ENCODE measurements at places on chromosomes 3 and 15.

DNA sequence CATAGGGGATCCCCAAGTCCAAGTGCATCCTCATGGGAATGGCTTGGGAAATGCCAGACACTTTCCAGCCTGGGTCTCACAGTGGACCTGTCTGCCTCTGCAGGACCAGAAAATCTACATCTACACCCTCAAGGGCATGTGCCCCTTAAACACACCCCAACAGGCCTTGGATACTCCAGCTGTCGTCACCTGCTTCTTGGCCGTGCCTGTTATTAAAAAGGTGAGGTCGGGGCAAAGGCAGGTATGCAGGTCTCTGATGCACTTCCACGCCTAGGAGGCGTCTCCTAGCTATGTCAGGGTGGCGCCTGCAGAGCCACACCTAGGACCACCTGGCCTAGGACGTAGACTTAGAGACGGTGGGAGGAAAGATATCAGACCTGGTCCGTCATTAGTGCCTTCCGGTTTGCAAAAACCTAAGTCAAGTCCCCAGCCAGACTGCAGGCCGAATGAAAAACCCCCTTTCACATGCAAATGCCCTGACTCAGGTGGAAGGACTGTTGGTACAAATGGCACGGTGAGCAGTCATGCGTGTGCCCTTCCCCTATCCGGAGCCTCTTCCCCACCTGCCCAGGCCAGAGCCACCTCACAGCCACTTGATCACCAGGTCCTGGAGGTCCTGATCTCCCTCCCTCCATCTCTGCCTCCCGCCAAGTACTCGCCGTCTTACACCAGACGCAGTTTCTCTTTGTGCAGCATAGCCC, 143.5 kb downstream of the LRRK1 start:
- no peak for DNase-seq

DNA sequence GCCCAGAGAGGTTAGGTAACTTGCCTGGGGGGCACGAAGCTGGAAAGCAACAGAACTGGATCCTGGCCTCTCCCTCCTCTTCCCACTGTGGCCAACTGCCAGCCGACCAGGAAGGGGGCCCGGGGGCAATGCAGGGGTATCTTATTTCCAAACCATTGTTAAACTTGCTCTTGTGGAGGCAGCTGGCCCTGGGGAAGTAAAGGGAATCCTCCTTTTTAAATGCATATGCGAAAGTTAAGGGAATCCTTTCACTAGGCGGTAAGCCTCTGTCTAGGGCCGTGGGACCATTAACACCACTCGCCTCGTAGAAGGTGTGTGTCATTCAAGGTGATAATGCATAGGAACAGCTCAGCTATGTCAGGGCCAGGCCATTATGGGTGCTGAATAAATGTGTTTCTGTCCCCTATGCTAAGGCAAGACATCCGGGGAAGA, 68.6 kb downstream of the ST6GAL1 start:
- DNase-seq, result no peak

GRCh38 chr3:170090601-170090981, 52.8 kb downstream of the GPR160 start:
- DNase-seq, result no peak

DNA sequence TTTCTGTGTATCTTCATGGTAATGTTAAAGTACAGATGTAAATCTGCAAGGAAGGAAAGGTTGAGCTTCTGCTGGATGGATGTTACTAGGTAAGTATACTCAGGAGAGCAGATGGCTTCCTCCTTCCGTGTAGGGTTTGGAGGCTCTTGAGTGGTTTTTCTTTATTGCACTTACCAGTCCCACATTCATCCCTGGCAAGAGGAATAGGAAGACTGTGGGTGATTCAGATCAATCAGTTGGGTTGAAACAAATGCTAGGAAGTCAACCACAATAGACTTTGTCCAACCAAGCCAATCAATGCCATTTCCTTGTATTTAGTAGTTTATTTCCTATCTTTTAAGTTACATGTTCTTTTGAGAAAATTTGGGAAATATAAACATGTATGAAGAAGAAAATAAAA, 26.6 kb downstream of the MYZAP start:
- peak; percentile 51 for DNase-seq

GRCh38 chr3:59433546-59433945, 383.7 kb upstream of the CFAP20DC start:
- DNase-seq, result no peak
